Stimulated activated naive CD4-positive, alpha-beta T cell (primary cell): ENCODE measurements at places on chromosomes 7 and 10.

GRCh38 chr7:711922-712380 is 14.5 kb upstream of the DNAAF5 start:
- DNase-seq, result no peak

GRCh38 chr7:100897772-100898454 is 2.2 kb upstream of the ACHE start:
- DNase-seq, result no peak

DNA sequence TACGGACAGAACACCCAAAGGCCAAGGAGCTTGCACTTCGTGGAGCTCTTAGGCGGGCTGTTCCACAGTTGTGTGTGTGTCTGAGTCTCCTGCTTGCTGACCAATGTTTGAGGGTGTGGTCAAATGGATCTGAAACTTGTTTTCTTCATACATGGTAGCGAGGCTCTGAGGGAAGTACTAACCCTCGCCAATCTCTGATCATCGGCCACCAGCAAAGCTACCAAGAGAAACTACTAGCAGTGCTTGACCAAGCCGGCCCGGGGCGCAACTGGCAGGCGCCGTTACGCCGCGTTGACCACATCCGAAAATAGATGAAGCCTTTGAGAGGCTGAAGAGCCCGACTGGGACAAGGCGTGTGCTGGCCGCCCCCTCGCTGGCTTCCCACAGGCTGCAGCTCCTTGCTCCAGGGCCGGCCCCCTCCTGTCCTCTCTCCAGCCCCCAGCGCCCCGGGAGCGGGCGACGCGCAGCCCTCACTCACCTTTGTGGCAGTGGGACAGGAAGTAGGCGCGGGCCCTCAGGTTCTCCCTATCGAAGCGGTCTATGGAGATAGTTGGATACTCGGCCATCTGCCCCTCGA is 384 bp downstream of the DCLRE1C start:
- peak; percentile 30 for DNase-seq

- no peak for DNase-seq
Observed at GRCh38 chr7:24536682-24537081, 36.6 kb upstream of the PALS2 start.

DNA sequence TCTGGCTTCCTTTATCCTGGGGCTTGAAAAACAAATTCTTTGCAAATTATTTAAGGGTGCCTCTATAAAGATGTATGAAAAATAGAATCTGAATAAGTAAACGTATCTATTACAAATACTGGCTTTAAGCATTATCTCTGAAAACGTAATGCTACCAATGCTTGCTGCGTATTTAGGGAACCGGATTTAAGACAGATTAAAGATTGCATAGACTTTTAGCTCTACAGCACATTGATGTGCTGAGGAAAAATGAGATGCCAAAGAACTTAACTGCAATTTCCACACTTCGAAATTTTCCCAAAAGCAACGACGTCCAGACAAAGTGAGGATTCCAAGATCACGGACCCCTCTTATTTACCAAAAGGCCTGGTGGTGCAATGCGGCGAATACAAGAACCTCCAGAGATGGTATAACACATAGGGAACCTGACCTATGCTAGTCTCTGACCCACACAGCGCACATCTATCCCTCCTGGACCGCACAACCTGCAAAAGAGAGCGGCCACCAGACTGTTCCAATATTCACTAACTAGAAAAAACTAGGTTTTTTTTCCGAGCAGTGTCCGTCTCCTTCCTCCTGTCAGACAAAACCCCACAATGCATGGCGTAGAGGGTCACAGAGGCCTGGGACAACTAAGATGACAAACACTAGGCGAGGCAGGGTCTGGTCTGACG is 34.3 kb upstream of the PHF14 start:
- DNase-seq, result no peak

DNA sequence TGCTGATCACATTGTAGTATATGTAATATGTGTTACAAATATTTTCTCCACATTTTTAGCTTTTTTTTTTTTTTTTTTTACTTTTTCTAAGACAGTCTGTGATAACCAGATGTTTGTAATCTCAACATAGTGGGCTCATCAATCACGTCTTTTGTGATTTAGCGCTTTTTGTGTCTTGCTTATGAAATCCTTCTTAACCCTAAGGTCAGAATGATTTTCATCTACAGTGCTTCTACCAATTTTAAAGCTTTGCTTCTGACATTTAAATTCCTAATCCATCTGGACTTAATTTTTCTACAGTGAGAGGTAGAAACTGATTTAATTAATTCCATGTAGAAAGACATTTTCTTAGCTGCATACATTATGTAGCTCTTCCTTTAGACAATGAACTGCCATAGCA is 626.4 kb downstream of the TNS3 start:
- DNase-seq, result no peak

DNA sequence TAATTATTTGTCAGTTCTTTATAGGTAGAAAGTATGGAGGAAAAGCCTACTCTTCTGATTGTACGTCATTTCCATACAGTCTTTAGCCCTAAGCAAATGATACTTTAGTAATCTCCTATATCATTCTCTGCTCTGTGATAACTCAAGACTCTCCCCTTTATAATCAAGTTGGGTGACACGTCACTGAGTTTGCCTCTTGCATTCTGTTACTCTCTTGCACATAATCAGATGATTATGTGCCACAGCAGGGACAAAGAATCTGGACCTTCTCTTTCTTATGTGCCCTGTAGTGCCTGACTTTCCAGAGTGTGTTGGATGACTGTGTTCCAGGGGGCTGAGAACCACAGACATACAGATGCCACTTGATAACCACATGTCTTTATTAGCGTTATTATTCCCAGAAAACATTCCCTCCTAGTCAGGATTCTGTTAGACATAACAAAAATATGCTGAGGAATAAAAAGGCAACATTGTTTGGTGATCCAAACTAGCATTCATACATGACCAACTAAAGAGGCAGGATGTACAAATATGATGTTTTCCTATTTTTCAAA is 116.4 kb upstream of the HGF start:
- no peak for DNase-seq
